A549 treated with CpdA at 1 μM for 4 hours (cell line): ENCODE measurements at places on chromosomes 7 and 10. TPM values are rescaled to one million over a fixed set of nuclear protein-coding genes. Genes with fewer than 3 reads are reported as not detected.

Gene PDE1C
- total RNA-seq, result 4.3 to 6.2 TPM (median 5.6 TPM) in 5 replicates

Gene CNTNAP2
- 0.03 TPM in 1 of 5 replicates, not detected in the others for total RNA-seq

Gene GPR26
- total RNA-seq, result not detected in 5 replicates

Gene RPEL1
- 0.06 TPM in 1 of 5 replicates, not detected in the others for total RNA-seq

Gene GBX1
- not detected in 5 replicates for total RNA-seq

Gene SLC39A12
- not detected in 5 replicates for total RNA-seq

Gene NXPH1
- total RNA-seq, result not detected in 5 replicates

Gene WDFY4
- total RNA-seq, result under 0.01 TPM in 1 of 5 replicates, not detected in the others

Gene SPDYE2
- total RNA-seq, result not detected in 5 replicates

Gene GPR85
- total RNA-seq, result not detected in 5 replicates

Gene CPEB3
- 0.22 to 0.39 TPM (median 0.36 TPM) in 5 replicates for total RNA-seq

Gene CD36
- 0.13 to 0.22 TPM in 2 of 5 replicates, not detected in the others for total RNA-seq

Gene CDCA7L
- 13.6 to 22.4 TPM (median 14.7 TPM) in 5 replicates for total RNA-seq

Gene TUBB8
- 0.07 to 0.26 TPM in 2 of 5 replicates, not detected in the others for total RNA-seq

Gene CPN1
- 0.17 to 0.51 TPM (median 0.24 TPM) in 5 replicates for total RNA-seq

Gene ALKBH4
- 9.0 to 13.3 TPM (median 11.9 TPM) in 5 replicates for total RNA-seq

Gene PRTFDC1
- total RNA-seq, result 16.0 to 20.5 TPM (median 17.5 TPM) in 5 replicates

Gene PLEKHS1
- 0.02 to 0.13 TPM (median 0.07 TPM) in 4 of 5 replicates, not detected in the other for total RNA-seq

Gene TCAF2
- total RNA-seq, result 0.16 to 0.36 TPM (median 0.24 TPM) in 5 replicates

Gene GRM8
- 0.11 to 0.15 TPM in 2 of 5 replicates, not detected in the others for total RNA-seq

Gene TMEM236
- 0.05 to 0.12 TPM (median 0.07 TPM) in 5 replicates for total RNA-seq

Gene FAM25G
- total RNA-seq, result 1.1 to 2.6 TPM (median 1.4 TPM) in 4 of 5 replicates, not detected in the other

Gene RP9
- 32.3 to 37.8 TPM (median 36.4 TPM) in 5 replicates for total RNA-seq
